Caco-2 (cell line): ENCODE measurements at places on chromosomes 4 and X. TPM values are rescaled to one million over a fixed set of nuclear protein-coding genes. Genes with fewer than 3 reads are reported as not detected.

Gene PROM1
- total RNA-seq = 193 and 196 TPM in 2 replicates

Gene KLF3
- total RNA-seq = 33.2 and 34.8 TPM in 2 replicates

DNA sequence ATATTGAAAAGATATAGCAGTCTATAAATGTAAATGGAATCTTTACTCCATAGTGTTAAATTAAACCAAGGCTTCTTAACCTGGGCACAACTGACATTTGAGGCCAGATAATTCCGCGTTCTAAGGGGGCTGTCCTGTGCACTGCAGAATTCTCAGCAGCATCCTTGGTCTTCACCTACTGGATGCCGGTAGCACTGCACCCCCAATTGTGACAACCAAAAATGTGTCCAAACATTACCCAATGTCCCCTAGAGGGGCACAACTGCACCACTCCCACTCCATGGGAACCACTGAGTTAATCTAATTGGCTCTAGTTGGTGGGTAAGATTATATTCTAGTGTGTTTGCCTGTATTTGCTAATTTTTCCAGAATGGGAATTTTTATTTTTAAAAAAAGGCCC is 16.6 kb downstream of the AP1S2 start:
- H3K4me1 ChIP-seq = peaks cover 12% of the 10 kb centered on the region; the same call in 1 of the 2 replicates
- H3K4me3 ChIP-seq = no peak overlapping the region
- DNase-seq = peak; percentile 7
- H3K36me3 ChIP-seq = no peaks in the 10 kb centered on the region

Gene CABS1
- total RNA-seq = not detected in 2 replicates

DNA sequence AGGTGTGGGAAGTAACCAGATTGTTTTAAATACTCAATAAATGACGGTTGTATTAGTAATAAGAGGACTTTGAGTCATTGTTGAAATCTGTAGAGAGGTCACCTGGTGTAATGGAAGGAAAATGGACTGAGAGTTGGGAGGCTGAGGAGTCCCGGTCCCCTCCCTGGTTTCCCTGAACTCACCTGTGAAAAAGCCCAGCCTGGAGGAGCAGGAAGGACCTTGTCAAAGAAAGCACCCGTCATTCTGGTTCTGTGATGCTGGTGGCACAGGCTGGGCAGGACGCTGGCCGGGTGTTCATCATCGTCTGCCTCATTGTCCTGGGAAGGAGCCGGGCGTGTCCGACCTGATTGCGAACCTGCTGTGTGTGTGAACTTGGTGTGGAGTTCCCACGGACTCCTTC is 70.8 kb downstream of the SORCS2 start:
- H3K27ac ChIP-seq = peak overlapping the region; percentile 45
- no peaks in the 10 kb centered on the region for H3K27me3 ChIP-seq
- DNase-seq = no peak
- no peaks in the 10 kb centered on the region for H3K36me3 ChIP-seq
- H3K4me3 ChIP-seq = no peak overlapping the region
- H3K4me1 ChIP-seq = no peaks in the 10 kb centered on the region

Gene FRG1
- 29.4 and 40.0 TPM in 2 replicates for total RNA-seq

DNA sequence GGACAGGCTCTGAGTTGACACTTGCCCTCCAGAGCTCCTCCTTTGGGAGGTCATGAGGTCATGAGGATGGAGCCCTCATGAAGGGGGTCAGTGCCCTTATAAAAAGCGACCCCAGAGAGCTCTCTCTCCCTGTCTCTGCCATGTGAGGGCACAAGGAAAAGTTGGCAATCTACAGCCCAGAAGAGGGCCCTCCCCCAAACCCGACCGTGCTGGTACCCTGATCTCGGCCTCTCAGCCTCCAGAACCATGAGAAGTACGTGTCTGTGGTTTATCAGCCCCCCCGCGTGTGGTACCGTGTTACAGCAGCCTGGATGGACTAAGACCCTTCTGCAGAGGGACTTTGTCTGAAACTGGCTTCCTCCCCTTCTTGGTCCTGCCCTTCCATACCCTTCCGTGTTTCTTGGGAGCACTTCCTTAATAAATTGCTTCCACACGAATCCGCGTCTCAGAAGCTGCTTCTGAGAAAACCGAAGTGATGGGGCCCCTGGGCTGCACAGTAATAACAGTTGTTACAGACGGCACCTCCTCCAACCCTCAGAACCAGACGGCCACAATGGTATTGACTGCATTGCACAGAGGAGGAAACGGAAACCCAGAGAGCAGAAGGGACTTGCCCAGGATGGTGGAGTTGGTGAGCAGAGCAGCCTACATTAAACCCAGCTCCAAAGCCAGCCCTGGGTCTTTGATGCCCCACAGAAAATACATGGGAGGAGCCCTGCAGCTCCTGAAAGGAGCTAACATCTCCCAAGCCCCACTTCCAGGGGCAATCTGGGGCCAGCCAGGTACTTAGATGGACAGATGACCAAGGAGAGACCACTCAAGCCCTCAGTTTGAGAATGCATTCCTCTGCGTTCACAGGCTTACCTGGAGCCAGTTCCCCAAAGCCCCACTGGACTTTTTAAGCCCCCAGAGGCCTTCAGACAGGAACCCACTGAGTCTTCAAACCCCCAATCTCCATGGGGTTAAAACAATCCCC is 242.7 kb downstream of the BCOR start:
- H3K27ac ChIP-seq = no peak overlapping the region
- H3K4me3 ChIP-seq = no peak overlapping the region
- H3K36me3 ChIP-seq = no peaks in the 10 kb centered on the region
- H3K4me1 ChIP-seq = 0 out of 2 replicates have a peak, but pooled peaks cover 3% of the 10 kb centered on the region

GRCh38 chrX:7146703-7147412 is 654 bp upstream of the STS start:
- peaks cover 29% of the 10 kb centered on the region for H3K4me1 ChIP-seq
- H3K4me3 ChIP-seq = peak overlapping the region; percentile 87
- no peaks in the 10 kb centered on the region for H3K27me3 ChIP-seq
- peak; percentile 33 for DNase-seq
- H3K36me3 ChIP-seq = no peaks in the 10 kb centered on the region

DNA sequence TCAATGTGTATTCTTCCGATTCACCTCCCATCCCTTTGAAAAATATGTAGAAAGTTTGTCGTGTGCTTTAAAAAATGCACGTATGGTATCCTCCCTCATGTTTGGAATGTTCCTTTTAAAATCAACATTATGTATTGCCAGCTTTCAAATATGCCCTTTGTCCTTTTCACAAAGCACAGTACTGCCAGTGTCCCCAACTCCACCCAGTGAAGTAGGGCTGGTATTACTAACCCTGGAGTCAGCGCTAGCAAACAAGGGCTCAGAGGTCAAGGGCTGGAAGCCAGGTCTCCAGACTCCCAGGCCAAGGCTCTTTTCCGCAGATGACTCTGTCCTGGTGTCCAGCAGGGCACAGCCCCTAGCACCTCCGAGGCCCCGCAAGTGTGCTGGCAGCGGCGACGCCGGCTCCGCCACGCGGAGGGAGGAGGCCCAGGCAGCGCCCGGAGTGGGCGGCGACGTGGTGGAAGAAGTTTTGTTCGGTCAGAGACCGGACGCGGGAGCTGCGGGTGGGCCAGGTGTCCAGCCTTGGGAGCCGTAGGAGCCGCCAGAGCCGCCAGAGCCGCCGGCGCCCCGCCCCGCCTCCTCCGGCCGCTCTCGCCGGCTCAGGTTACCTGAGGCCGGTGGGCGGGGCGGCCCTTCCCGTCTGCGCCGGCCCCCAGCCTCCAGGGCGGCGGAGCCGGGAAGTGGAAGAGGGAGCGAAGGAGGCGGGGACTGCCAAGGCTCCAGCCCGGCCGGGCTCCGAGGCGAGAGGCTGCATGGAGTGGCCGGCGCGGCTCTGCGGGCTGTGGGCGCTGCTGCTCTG is at the start of gene IL13RA1:
IL13RA1 (plus strand) TSS at position 720 of the 799 bp plus-strand sequence; CDS start at position 753, 33 bp downstream.
- H3K4me1 ChIP-seq = peaks cover 14% of the 10 kb centered on the region
- peak; percentile 82 for DNase-seq
- peak within 1 kb of the TSS; percentile 70 for H3K27ac ChIP-seq
- no peaks in the 10 kb centered on the region for H3K27me3 ChIP-seq
- H3K36me3 ChIP-seq = no peaks in the 10 kb centered on the region
- peak within 1 kb of the TSS; percentile 64 for H3K4me3 ChIP-seq

DNA sequence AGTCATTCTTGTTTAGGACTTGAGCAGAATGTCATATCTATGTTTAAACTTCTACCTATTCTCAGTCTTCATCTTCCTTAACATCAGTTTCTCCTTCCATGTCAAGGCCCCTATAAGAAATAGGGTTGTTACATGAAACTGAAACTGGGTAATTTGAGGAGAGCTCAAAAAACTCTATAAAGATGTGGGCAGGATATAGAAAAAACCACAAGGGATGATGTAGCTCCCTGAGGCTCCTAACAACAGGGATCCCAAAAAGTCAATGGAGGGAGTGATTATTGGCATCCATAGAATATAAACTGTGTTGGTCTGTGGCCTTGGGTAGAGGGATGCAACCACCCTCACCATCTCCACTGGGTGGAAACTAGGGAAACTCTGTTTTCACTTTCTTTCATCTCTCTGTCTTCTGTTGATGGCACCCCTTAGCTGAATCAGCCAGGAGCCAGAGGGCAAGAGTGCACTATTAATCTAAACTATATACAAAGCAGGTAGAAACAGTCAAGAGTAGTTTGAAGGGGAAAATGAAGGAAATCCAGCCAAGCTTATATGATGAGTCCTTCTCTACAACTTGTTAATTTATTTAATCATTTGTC is 27.6 kb downstream of the C4orf54 start:
- no peak for DNase-seq
- no peak overlapping the region for H3K27ac ChIP-seq
- no peak overlapping the region for H3K4me3 ChIP-seq
- H3K4me1 ChIP-seq = no peaks in the 10 kb centered on the region; the same call in 1 of the 2 replicates
- no peaks in the 10 kb centered on the region for H3K27me3 ChIP-seq

- H3K36me3 ChIP-seq = no peaks in the 10 kb centered on the region
- no peak for DNase-seq
- no peak overlapping the region for H3K4me3 ChIP-seq
- no peaks in the 10 kb centered on the region for H3K27me3 ChIP-seq
- H3K27ac ChIP-seq = no peak overlapping the region
- no peaks in the 10 kb centered on the region for H3K4me1 ChIP-seq
Measured at GRCh38 chr4:67934628-67935027, 28.7 kb downstream of the TMPRSS11A start.

Gene ADRA2C
- 8.4 and 11.7 TPM in 2 replicates for total RNA-seq

Gene FAM9C
- total RNA-seq = not detected in 2 replicates

Gene KLKB1
- not detected in 2 replicates for total RNA-seq

Gene INTU
- total RNA-seq = 2.0 and 3.0 TPM in 2 replicates

DNA sequence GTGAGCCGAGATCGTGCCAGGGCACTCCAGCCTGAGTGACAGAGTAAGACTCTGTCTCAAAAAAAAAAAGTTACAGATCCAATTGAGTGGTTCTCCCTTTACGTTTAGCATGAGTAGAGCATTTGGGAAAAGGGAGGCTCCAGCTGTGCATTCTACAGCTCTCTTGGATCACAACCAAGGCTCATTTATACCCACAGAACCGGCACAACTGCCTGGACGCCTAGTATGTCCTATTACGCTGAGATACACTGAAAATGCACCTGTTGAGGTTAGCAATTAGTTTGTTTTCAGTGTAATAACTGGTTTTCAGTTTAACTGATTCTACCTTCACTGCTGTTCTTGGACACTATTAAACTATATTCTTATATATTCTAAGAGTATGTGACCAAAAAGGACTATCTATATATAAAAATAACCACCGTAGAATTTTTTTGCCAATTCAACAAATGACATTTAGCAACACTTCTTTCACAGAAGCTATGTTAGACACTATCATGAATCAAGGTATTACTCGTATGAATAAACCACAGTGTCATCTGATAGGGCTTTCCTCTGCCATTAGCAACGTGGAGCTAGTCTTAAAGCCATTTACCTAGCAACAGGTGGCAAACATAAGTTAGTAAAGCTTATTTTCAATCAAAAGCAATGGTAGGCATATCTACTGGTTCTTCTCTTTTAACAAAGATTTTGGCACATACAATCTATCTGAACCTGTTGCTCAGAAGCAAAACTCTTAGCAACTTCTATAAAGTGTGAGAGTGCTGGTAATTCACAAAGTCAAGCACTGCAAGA is 3.6 kb downstream of the OTUD4 start:
- no peak overlapping the region for H3K27ac ChIP-seq
- H3K4me3 ChIP-seq = no peak overlapping the region
- no peaks in the 10 kb centered on the region for H3K27me3 ChIP-seq
- H3K4me1 ChIP-seq = peaks cover 9% of the 10 kb centered on the region; the same call in 1 of the 2 replicates
- no peaks in the 10 kb centered on the region for H3K36me3 ChIP-seq

Gene TREX2
- 0.60 and 0.61 TPM in 2 replicates for total RNA-seq

DNA sequence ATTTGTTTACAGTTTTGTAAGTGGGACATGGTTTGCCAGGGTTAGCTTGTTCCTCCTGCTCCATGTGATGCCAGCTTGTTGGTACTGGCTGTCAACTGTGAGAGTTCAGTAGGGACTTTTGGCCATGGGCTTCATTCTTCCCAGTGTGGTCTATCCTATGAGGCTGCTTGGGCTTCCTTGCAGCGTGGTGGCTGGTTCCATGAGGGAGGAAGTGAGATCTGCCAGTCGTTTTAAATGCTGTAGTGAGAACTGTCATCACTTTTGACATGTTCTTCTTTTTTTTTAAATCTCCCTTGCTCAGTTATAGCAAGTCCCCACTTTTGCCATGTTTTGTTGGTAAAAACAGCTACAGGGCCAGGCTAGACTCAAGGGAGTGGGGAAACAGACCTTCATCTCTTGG is 15.9 kb downstream of the NSD2 start:
- H3K4me1 ChIP-seq = no peaks in the 10 kb centered on the region
- H3K27ac ChIP-seq = no peak overlapping the region
- no peak for DNase-seq
- no peaks in the 10 kb centered on the region for H3K27me3 ChIP-seq
- H3K4me3 ChIP-seq = no peak overlapping the region

Gene LONRF3
- total RNA-seq = 0.65 and 0.84 TPM in 2 replicates
